ENCODE measurements at places on chromosomes 2 and 18.

DNA sequence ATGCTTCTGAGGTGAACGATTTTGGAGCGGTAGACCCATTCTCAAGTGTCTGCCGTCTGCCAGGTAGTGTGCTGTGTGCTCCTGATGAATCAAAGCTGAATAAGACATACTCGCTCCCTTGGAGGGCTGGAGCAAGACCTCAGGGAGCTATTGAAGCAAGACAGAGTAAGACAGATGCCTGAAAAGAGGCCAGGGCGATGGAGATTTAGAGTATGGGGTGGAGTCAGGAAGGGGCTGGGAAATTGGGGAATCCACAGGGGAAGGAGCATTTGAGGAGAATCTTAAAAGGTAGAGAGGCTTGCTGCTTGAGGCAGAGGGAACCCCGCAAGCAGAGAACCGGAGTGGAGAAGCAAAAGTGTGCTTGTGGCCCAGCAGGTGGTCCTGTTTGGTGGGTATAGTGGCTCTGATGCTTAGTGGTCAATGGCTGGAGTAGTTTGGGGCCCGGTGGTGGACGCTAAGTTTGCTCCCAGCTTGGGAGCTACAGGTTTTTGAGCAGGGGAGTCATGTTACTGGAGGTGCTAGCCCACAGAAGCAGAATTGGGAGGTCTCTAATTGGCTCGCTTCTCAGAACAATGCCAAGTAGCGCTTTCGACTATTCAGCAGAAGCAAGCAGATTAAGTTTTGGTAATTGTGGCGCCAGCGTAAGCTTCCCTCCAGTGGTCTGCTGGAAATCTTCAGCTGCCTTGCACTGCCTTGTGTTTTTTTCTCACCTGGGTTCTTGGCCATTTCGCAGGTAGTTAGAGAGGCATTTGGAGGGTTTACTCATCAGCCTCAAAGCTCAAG is 2.0 kb downstream of the CNNM4 start:
- no peak for DNase-seq

DNA sequence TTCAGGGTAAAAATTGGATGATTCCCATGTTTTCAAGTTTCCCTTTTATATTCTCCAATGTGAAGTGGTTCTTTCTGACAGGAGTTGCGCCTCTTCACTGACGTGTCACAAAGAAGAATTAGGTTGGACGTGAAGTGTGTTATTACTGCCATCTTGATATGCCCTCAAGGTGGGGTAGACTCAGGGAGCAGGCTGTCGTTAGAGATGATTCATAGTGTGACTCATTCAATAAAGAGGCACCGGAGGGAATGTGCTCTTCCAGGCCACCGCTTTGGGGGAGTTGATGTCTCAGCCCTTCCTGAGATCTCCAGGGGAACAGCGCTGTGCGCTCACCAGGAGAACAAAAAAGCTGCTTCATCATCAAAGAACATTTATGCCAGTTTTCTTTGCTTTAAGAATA is 3.6 kb upstream of the DGKD start:
- DNase-seq = peak; percentile 36

DNA sequence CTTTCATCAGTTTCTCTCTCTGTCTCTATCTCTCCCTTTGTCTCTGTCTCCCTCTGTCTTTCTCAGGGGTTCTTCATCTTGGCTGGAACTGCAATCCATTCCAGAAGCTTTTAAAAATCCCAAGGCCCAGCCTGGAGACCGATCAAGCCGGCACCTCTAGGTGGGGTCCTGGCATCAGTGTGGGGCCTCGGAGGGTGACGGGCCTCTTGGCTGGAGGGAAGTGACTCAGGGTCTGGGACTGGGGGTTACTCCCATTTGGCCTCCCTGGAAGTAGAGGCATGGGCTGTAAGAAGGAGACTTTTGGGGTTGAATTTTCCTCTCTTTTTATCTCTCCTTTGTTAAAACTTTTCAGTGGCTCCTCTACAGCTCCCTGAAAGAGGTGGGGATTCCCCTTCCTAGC is 52.8 kb upstream of the OTOF start:
- no peak for DNase-seq

DNA sequence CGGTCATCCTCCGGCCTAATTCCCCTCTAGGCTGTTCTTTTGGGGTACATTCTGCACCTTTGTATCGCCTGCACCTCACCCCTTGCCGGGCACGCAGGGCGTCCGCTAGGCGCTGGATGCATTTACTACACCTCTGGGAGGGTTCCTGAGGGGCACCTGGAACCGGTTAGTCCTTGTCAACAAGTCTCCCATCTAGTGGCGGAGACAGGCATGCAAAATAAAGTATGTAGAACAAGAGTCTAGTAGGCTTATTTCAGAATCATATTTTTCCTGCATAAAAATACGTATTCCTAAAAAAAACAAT is 705 bp upstream of the TEX261 start:
- DNase-seq = no peak

- DNase-seq = no peak
Observed at GRCh38 chr18:9866627-9867026, 19.1 kb upstream of the TXNDC2 start.

GRCh38 chr2:62456721-62457539 is 49.1 kb downstream of the TMEM17 start:
- no peak for DNase-seq

- DNase-seq = no peak
Observed at GRCh38 chr2:223526106-223526505, 76.1 kb downstream of the SCG2 start.

DNA sequence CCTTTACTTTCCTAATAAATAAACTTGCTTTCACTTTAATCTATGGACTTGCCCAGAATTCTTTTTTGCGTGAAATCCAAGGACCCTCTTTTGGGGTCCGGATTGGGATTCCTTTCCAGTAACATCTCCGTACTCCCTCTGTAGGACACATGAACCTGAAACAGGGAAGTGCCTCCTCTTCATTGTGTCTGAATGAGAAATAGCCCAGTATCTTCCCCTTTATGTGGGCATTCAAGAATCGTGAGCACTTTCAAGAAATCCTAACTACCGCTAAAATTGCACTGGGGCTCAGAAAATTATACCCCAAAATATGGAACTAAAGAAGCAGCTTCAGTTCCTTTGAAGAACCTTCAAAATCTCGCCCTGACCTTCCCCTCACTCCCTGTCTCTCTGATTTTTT is 7.8 kb upstream of the POMC start:
- no peak for DNase-seq

DNA sequence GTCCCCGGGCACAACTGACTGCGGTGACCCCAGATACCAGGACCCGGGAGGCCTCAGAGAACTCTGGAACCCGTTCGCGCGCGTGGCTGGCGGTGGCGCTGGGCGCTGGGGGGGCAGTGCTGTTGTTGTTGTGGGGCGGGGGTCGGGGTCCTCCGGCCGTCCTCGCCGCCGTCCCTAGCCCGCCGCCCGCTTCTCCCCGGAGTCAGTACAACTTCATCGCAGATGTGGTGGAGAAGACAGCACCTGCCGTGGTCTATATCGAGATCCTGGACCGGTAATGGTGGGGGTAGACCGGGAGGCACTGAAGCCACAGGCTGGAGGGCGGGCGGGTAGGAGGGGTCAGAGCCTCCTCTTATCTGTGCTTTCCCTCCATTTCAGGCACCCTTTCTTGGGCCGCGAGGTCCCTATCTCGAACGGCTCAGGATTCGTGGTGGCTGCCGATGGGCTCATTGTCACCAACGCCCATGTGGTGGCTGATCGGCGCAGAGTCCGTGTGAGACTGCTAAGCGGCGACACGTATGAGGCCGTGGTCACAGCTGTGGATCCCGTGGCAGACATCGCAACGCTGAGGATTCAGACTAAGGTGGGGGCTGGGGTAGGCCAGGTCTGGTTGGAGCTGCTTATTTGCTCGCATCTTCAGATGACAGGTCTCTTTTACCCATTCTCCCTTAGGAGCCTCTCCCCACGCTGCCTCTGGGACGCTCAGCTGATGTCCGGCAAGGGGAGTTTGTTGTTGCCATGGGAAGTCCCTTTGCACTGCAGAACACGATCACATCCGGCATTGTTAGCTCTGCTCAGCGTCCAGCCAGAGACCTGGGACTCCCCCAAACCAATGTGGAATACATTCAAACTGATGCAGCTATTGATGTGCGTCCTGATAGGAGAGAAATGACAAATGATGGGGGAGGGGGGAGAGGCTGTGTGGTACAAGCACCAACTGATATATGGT is 780 bp downstream of the HTRA2 start:
- DNase-seq = no peak
